ENCODE measurements at places on chromosomes 16 and 17. TPM values are rescaled to one million over a fixed set of nuclear protein-coding genes. Genes with fewer than 3 reads are reported as not detected.

GRCh38 chr17:16513873-16514272, 21.9 kb upstream of the LRRC75A start:
- DNase-seq: no peak

DNA sequence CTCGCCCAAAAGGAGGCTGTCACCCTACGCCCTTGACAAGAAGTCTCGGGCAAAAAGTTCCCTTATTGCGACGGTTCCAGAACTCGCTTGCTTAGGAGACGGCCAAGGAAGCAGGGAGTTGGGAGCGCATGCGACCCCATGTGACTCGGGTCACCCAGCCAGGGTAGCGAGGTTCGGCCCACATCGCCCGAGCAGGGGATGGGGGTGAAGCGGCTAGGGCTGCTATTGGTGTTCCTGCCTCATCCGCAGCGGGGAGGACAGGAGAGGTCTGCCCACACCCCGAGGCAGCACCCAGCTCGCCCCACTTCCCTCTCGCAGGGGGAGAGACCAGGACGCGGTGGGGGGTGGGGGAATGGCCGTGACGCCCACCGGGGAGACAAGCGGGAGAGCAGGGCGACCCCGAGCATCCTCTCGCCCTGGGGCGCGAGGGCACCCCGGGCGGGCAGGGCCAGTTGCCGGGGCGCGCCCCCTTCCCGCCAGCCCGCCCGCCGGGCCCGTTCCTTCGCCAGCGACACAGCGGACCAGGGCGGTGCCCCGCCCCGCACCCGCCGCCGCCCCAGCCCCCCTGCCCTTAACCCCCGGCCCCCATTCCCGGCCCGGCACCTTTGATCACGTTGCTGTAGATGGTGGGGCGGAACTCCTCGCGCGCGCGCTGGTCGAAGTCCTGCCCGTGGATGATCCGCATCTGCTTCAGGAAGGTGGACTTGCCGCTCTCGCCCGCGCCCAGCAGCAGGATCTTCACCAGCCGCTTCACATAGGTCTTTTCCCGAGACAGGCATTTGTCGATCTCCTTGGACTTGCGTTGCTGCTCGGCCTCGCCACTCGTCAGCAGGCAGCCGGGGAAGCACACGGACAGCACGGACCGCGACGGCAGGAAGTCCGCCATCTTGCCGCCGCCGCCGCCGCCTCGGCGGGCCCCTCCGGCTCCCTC, 567 bp downstream of the GNA13 start:
- DNase-seq: no peak

DNA sequence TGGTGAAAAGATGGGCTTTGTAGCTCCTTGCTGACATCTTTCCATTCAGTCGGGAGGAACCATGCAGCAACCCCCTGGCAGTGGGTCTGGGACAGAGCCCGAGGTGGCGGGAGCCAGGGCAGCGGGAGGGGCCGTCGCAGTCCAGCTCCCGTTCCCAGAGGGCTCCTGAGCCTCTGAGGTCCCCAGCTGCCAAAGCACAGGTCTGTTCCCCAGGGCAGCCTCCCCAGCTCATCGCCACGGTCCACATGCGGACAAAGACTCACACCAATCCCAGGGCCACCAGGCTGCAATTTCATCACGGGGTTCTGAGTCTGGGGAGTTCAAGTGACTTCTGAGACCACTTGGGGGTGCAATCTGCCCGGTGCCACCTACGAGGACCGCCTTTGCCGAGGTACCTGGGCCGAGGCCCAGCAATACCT, 196.0 kb downstream of the RBFOX3 start:
- no peak for DNase-seq

- no peak for DNase-seq
Measured at GRCh38 chr16:2404099-2404498, 25.1 kb upstream of the CCNF start.

- DNase-seq: no peak
Measured at GRCh38 chr17:33896263-33896662, 358.8 kb upstream of the CCL2 start.

DNA sequence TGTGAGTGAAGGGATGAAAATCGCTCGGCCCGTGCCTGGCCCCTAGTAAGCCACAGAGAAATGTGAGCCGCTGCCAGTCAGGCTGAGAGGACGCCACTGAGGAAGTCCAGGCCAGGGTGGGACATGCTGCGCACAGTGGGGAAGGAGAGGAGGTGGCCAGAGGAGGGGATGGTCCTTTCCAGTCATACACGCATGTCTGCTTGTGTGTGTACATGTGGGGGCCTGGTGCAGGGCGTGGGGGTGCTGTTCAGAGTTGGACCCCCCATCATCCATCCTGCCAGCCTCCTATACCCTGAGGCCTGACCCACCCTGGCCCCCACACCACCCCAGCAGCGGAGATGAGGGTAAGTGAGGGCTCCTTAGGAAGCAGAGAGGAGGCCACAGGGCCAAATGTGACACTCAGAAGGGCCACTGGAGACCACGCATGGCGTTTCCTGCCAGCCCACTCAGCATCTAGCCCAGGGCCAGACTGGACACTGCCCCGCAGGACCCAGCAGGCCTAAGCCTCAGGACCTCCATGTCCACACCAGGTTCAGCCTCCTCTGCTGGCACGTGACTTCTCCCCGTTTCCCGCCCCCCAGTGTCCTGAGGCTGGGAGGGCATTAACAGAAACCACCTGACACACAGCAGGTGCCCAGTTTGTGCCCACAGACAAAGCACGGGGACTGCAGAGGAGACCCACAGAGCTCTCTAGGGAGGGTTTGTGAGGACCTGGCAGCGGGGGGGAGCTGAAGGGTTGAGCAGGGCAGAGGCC, 7.0 kb downstream of the DOC2A start:
- no peak for DNase-seq

SERPINF2 gene
- 108 TPM for polyA plus RNA-seq

Measured in renal pelvis (tissue), 12 donors.